Activated T-helper 2 cell treated with anti-CD3 and anti-CD28 coated beads, Interferon-gamma antibody, Interleukin-2, Interleukin-4, amounts not matched to agents 10 μg/mL and 5 μg/mL and 100 μg/mL, durations not matched to agents 14 hours and 24 hours and 36 hours (primary cell): ENCODE measurements at places on chromosomes 6 and 20. TPM values are rescaled to one million over a fixed set of nuclear protein-coding genes. Genes with fewer than 3 reads are reported as not detected.

The SCP2D1 gene
- total RNA-seq: not detected in 2 replicates

The TMEM217 gene
- total RNA-seq: 4.5 and 4.8 TPM in 2 replicates

The CST4 gene
- total RNA-seq: not detected in 2 replicates

The SLC4A11 gene
- 1.6 and 2.5 TPM in 2 replicates for total RNA-seq

The ERMARD gene
- total RNA-seq: 24.5 and 25.9 TPM in 2 replicates

The SLC22A16 gene
- total RNA-seq: not detected in 2 replicates

The TENT5A gene
- 0.50 and 0.53 TPM in 2 replicates for total RNA-seq
